Fibroblast of mammary gland (primary cell): ENCODE measurements at places on chromosomes 16 and 17.

GRCh38 chr17:55690105-55690508 is 32.6 kb downstream of the TMEM100 start:
- peak; percentile 73 for DNase-seq

GRCh38 chr17:15431196-15431595 is 36.2 kb downstream of the CDRT4 start:
- peak; percentile 62 for DNase-seq

GRCh38 chr16:11583166-11583565 is 3.6 kb downstream of the LITAF start:
- DNase-seq, result peak; percentile 42

DNA sequence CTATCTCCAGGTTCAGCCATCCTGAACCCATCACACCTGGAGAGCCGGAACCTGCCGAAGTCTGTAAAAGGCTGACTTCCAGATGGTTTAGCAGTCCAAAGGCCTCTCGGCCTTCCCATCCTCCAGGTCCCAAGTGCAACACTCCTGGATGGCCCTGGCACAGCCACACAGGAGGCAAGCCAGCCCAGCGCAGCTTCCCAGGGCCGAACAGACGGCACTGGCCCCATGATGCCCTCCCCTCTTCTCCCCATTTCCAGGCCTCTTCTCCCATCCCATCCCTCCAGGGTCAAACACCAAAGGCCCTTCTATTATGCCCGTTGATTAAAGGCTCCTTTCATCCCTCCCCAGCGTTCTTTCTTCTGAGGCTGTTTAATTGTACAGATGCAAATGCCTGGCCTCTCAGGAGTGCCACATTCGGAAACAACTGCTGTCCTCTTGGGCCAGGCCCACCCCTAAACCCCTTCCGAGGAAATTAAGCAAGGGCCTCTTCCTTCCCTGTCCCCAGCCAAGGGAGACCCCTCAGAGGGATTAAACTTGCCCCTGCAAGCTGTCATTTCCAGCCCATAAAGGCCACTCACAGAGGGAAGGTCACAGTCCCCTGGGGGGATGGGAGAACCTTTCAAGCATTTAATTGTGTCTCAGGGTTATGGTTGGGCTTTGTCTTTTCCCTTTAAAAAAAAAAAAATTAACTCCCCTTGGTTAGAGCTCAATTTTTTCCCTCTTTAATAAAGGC is 30.8 kb downstream of the AXIN2 start:
- no peak for DNase-seq

DNA sequence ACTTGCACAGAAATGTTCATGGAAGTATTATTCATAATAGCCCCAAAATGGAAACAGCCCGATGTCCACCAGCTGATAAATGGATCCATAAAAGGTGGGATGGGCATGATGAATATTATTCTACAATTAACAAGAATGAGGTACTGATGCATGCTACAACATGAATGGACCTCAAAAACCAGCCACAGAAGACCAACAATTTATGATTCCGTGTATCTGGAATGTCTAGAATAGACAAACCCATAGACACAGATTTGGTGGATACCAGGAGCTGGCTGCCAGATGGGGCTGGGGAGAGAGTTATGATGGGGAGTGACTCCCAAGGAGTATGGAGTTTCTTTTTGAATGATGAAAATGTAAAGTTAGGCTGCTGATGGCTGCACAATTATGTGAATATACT is 10.8 kb upstream of the NAGLU start:
- peak; percentile 58 for DNase-seq

- DNase-seq, result no peak
Measured at GRCh38 chr17:57666201-57666870, 78.8 kb downstream of the CCDC182 start.
